ENCODE measurements at places on chromosomes 6 and 20.

GRCh38 chr20:6994452-6994851 lies 227.0 kb downstream of the BMP2 start:
- DNase-seq, result no peak

- DNase-seq, result no peak
Measured at GRCh38 chr6:131635384-131636340, 1.4 kb upstream of the ENPP3 start.

- DNase-seq, result no peak
Measured at GRCh38 chr20:10985536-10985935, 311.7 kb upstream of the JAG1 start.

DNA sequence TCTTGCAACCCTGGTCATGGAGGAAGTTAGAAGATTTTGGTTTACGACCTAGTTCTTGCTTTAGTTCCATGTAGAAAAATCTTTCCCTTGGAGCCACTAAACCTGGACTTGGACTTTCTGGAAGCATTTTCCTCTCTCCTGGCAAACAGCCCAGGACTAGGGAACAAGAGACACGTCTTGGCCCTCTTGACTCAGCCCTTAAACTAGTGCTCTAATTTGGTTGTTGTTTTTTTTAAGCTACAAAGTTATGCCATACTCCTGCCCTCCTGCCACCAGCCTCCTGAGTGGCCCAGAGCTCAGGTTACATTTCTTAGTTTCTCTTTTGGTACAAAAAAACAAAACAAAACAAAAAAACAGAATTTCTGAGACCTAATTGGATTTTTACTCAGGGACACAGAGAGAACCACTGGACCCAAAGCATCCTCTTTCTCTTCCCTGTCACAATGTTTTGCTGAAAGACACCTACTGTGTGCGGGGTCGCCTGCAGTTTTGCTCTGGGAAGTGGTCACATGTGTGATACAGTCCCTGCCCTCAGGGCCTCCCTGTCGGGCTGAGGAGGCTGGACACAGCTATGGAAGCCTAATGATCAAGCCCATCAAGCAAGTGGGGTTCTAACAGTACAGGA lies 32.3 kb upstream of the SCUBE3 start:
- no peak for DNase-seq

- DNase-seq, result no peak
Measured at GRCh38 chr6:33619166-33619840, 1.8 kb upstream of the ITPR3 start.

DNA sequence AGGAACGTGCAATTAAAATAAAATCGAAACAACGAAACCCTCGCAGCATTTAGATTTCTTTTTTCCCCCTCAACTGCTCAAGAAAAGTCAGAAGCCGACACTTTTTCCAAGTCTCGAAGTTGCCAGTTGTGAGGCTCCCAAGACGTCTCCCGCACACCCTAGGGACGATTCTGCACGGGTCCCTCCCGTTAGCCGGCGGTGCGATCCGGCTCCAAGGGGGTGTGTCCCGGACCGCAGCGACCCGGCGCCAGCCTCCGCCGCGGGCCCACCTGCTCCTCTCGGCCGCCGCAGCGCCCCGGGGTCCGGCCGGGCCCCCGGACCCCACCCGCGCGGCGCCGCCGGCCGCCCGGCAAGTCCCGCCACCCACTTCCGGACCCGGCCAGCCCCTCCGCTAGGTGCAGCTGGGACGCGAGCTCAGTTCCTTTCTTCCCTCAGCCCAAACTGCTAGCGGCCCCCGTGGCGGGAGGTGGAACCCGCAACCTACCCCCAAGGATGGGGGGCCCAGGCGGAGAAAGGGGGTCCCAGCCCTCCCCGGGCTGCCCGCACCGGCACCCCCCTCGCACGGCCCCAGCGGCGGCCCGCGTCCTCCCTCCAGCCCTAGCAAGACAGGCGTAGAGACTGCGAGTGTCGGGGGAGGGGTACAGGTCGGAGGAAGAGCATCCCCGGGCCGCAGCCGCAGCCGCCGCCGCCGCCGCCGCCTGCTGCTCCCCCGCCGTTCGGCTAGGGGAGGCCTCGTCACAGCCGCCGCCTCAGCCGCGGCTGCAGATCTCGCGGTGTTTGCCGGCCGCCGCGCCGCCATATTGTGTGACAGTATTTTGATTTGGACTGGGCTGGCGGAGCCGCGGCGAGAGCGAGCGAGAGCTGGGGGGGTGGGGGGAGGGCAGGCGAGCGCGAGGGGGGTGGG lies 520 bp upstream of the TAB2 start:
- DNase-seq, result peak; percentile 90

- DNase-seq, result no peak
Measured at GRCh38 chr20:10023911-10024310, 10.9 kb upstream of the ANKEF1 start.

GRCh38 chr6:170108456-170108855 lies 182.4 kb downstream of the DLL1 start:
- DNase-seq, result no peak

GRCh38 chr20:8756410-8756809 lies 312.5 kb upstream of the PLCB4 start:
- no peak for DNase-seq

DNA sequence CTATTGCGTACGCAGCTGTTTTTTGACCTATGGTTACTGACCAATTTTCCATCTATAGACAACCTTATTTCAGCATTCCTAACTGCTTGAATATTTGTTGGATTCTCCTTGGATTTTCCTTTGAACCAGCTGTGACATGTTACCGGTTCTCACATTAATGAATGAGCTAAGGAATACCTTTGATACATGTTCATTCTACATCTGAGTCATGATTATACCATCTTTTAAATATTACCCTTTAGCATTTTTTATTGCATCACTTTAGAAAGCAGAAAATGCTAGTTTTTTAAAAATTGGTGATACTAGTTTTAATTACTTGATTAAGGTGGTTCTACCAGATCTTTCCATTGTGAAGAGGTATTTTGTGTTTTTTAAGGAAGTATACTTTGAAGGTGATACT lies 1.9 kb upstream of the IGF2R start:
- no peak for DNase-seq

DNA sequence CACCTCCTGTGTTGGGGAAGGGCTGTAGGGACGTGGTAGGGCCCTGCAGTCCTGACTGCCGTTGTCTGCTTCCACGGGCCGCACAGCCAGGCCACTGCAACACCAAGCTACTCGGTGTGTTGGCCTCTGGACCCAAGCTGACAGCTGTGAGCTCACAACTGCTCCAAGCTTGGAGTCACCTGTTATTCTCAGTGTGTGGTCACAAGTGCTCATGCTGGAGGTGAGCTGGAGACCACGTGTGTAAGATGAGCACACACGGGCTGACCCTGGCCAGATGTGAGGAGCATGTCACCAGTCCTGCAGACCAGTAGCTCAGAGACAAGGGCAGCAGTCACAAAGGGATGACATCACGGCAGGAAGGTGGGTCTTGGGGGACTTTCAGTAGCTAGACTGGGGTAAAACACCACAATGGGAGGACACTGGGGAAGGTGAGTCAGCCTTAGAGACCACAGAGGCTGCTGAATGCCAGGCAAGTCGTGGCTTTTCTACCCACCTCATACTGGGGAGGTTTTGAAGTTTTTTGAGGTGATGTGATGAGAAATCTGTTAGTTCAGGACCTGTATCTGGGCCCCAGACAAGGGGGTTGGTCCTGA lies 87.3 kb downstream of the FAM120B start:
- peak; percentile 35 for DNase-seq

GRCh38 chr6:21142741-21143140 lies 450.8 kb upstream of the SOX4 start:
- no peak for DNase-seq

- DNase-seq, result no peak
Measured at GRCh38 chr6:132213732-132214131, 187.5 kb downstream of the MOXD1 start.

GRCh38 chr6:13696226-13696625 lies 15.4 kb downstream of the RANBP9 start:
- DNase-seq, result no peak

DNA sequence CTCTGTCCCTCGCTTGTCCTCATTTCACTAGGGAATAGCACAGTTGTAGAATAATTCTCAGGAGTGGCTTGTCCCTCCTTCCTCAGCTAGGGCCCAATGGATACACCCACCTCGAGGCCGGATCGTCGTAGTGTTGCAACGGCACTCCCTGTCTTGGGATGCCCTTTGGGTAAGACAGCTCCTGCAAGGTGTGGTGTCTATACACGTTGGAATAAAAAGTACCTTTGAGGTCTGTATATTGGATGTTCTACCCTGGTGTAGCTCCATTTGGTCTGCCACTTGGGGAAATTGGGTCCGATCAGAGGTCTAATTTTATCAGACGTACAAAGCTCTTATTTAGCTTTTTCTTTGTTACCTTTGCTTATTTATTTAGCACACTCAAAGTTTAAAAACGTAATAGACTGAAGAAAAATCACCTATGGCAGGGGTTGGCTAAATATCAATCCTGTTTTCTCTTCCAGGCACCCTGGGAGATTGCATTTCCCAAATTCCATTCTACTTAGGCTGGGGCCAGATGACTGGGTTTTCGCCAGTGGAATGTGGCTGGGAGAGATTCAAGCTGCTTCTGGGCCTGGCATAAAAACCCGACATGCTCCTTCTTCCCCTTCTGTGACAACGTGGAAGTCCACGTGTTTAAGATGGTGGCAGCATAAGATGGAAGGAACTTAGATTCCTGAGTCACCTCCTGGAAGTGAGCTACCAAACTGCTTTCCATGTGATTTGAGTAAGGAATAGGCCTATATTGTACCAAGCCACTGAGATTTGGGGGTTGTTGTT lies 82.3 kb upstream of the CD83 start:
- DNase-seq, result no peak

DNA sequence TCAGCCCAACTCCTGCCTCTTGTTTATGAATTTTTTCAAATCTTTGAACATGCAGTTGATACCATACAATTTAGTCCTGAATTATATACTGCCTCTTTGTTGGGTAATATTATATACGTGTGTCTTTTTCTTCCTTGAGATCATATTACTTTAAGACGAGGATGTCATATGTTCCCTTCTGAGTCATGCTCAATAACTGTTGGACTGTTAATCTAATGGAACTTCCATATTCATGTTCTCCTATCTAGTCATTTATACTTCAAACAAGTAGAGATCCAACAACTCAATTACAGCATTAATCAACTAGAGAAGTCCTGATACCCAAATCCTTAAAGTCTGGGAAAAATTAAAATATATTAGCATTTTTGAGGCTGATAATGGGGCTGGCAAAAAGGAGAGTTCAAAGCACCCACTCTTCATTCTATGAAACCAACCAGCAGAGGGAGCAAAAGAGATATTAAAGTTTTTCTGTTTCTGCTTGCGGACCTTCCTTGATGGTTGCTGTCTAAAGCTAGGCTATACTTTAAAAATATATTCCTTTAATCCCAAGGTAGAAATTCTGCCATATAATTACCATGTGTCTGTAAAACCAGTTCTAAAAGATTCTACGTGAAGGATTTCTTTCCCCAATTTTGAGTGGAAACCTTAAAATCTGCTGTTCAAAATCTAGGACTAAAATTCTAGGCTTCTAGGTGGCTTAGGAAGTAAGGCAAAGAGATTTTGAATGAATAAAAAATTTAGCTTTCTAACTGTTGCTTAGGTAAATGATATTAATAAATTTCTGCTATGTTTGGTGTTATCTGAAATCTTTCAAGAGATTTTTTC lies 498.9 kb downstream of the BCKDHB start:
- no peak for DNase-seq

DNA sequence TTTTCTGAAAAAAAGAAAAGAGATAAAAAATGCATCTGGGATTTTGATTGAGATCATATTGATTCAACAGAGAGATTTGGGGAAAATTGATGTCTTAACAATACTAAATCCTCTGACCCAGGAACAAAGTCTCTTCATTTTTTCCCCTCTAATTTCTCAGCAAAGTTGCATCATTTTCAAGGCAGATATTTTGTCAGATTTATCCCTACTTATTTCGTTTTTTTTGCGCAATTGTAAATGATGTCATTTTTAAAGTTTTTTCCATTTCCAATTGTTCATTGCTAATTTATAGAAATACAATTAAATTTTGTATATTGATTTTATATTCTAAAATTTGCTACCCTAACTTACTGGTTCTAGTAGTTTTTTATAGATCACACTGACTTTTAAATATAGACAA lies 97.7 kb upstream of the TMEM170B start:
- DNase-seq, result no peak

- no peak for DNase-seq
Measured at GRCh38 chr6:132490478-132491204, 22.3 kb downstream of the STX7 start.

DNA sequence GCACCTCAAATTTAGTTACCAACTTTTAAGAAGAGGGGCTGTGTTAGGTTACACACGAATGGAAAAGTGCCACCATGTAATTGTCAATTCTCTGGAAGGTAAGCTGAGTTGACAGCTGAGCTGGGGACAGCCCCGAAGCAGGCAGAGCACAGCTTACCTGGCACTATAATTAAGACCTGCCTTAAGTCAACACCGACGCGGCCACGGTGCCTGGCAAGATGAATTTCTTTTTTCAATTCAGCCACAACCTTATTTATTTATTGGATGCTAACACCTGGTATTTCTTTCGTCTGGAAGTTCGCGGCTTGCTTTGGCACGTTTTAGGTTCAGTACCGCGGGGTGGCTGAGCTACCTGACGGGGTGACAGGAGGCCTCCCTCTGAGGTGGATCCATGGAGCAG lies 40.6 kb upstream of the NFATC2 start:
- no peak for DNase-seq

All from stimulated activated CD4-positive, alpha-beta T cell treated with anti-CD3 and anti-CD28 coated beads, Interleukin-15, amount 100 ng/mL, for 24 hours (primary cell).